ENCODE measurements at places on chromosomes 2 and 18.

DNA sequence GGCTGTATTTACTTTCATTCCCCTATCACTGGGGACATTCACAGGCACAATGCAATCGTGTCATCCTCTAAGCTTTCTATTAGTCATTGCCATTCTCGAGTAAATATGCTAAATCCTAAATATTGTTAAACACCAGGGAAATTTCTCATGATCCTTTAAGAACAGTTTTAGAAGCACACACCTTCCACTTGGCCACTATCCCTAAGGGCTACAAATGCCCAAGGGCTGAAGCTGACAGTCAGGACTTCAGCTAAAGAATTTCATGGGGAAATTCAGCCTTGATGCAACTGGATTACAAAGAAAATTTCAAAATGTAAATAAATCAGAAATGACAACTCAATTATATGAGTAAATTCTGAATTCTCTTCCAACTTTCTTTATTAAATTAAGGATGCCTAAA is 163.1 kb upstream of the PID1 start:
- DNase-seq, result no peak

- no peak for DNase-seq
Observed at GRCh38 chr2:33108483-33109443, 162.0 kb downstream of the LTBP1 start.

DNA sequence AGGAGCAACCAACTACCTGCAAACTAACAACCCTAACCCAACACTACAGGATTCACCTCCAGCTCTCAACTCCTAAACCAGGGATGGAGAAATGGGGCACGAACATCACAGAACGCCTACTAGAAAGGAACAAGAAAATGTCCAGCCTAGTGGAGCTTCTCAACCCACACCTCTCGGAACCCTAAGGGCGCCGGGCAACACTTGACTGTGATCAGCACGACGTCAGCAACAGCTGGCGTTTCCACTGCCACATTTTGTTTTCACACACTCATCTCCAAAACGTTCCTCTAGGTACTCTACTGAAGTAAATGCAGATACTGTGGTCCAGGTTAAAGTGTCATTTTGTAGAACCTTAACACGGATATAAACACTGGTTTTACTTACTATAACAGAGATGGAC is 4.2 kb downstream of the RNASEH1 start:
- no peak for DNase-seq

GRCh38 chr2:30717081-30717650 is 90.1 kb downstream of the CAPN13 start:
- DNase-seq, result no peak

DNA sequence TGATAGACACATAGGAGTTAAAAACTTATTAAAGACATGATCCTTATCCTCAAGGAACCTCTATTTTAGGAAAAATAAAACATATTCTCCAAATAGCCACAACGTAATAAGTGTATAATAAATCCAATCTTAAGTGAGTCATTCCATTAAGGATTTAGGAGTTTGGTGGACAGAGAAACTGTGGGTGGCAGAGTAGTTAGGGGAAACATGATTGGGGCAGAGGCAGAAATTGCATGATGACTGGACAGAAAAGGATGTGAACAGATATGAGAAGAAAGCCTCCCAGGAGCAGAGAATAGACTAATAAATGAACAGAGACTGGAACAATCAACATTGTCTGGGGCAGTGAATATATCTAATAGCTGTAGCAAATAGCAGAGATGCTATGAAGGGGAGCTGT is 48.1 kb upstream of the SIGLEC15 start:
- no peak for DNase-seq

- DNase-seq, result no peak
Observed at GRCh38 chr2:147294825-147295392, 549.9 kb upstream of the ACVR2A start.

- no peak for DNase-seq
Observed at GRCh38 chr2:28729698-28730097, 21.9 kb upstream of the PPP1CB start.

GRCh38 chr18:62368100-62368499 is 43.0 kb downstream of the TNFRSF11A start:
- no peak for DNase-seq

DNA sequence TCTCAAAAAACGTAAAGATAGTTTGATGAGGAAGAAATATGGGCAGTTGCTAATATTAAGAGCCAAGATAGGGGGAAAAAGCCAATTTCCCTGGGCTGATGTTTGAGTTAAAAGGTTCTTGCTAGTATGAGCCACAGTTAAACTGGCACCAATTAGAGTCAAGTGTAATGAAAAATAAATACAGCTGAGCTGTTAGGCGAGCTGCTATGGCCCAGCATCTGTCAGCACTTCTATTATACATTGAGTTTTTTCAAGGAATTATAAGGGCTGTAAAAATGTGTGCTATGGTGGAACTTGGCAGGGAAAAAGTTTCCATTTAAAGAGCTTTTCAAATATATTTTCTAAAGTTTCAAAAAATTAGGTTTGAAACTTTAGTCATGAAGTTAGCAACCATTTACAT is 279.6 kb downstream of the CYRIA start:
- no peak for DNase-seq

DNA sequence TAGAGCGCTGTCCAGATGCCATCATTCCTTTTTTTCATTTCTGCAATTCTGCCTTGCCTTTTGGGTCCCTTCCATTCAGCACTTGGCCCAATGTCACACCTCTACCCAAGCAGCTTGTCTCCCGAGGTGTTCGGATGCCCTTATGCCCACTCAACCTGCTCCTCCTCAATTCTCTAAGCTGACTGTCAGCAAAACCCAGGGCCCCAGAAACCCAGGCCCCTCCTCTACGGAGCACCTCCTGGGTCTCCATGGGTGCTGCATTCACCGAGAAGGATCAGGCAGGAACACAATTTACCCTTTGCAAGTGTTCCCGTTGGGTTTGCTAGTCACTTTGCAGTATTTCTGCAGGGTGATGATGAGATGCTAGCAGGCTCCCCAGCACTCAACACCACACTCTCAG is 86.7 kb upstream of the RAB6C start:
- no peak for DNase-seq

DNA sequence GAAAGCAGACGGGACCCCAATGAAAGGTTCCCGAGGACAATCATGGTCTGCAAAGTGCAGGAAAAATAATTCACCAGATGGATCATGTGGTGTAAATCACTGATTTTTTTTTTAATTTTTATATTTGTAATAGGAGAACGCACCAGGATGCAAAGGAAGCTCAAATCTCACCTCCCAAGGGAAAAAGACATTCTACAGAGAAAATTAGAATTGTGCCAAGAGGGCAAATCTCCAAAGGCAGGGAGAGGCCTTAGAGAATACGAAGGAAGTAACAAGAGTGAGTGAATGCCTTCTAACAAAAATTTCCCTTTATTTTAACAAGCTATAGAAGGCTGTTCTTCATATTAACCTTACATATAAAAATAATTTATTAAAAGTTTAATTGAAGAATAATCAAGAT is 90.9 kb downstream of the ANKRD44 start:
- no peak for DNase-seq

GRCh38 chr2:157264099-157264498 is 6.6 kb downstream of the GALNT5 start:
- no peak for DNase-seq

DNA sequence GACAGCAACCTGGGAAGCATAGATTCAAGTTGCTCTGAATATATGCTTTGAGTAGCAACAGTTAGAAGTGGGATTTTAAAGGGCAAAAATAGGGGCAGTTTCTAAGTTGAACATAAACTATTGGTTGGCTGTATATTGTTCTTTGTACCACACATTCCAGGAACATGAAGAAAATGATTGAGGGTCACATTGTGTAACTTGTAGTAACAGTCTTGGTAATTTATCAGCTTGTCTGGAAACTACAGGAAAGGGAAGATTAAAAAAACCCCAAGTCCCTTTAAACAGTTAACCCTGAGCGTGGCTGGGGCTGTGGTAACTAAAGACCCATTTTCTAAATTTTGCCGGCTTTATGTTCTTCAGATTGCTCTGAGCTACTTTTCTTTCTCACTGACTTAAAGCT is 7.4 kb downstream of the PLEKHB2 start:
- no peak for DNase-seq

DNA sequence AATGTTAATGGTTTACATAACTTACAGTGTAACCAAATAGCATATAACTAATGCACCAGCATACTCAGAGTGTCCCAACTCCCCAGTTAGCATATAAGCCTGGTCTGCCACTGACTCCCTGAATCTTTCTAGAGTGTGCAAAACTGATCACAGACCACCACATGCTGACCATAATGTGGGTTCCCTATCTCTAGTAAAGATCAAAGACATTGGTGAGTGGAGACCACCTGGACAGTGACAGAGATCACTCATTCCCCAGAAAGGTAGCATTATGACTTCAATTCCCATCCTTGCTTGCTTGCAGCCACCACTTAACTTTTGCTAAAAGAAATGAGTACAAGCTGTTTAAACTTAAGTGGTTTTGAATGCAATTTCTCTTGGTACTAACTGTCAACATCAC is 39.0 kb downstream of the KANSL1L start:
- DNase-seq, result no peak

DNA sequence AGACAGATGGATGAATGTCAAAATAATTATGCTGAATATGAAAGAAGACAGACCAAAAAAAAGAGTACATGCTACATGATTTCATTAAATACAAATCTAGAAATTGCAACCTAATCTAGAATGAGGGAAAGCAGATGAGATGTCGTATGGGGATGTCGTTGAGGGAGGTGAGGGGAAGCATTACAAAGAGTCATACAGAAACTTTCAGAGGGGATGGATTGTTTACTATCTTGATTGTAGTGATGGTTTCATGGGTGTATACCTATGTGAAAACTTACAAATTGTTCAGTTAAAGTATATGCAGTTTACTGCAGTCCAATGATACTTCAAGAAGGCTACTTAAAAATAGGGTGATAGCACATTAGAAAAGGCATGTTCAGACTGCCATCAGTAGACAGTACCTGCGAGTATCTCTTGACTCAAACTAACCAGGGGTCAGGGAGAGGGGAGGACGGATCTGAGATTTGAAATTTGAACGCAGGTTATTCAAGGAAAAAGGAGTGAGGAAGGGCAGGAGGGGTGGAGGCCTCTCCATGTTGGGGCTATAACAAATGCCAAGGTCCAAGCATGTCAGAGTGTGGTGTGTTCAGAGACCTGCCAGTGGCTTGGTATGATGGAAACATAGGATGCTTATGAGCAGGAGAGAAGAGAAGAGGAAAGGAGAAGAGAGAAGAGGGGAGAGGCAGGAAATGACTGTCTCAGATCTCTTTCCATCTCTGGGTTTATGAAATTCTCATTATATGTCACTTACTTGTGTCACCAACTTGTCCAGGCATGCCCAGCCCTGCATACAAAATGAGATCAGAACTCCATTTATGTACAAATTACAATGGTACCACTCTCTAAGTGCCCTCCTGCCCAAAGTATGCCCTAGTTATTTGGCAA is 257.3 kb upstream of the CXCR4 start:
- DNase-seq, result no peak

- DNase-seq, result no peak
Observed at GRCh38 chr2:188187726-188188125, 103.9 kb upstream of the GULP1 start.

GRCh38 chr2:231640641-231641111 is 48.0 kb downstream of the TEX44 start:
- no peak for DNase-seq

GRCh38 chr2:114797942-114798341 is 355.5 kb downstream of the DPP10 start:
- no peak for DNase-seq

- no peak for DNase-seq
Observed at GRCh38 chr2:55887901-55888624, 35.5 kb downstream of the EFEMP1 start.

DNA sequence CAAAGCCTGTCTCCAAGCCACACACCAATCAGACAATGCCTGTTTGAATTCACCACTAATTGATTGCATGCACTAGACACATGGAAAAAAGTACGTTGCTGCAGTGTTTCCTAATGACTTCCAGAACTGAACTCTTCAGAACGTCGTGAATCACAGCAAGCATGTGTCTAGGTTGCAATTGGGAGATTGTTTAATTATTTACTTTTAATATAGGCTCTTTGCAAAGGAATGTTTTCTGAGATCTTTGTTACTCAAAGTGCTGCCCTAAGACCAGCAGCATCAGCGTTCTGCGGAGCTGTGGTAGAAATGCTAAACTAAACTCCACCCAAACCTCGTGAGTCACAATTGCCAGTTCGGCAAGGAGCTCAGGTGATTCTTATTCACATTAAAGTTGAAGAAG is 52.7 kb upstream of the CCDC68 start:
- no peak for DNase-seq

- DNase-seq, result no peak
Observed at GRCh38 chr2:238907717-238908173, 59.9 kb downstream of the TWIST2 start.

- no peak for DNase-seq
Observed at GRCh38 chr18:25557011-25557410, 205.0 kb upstream of the ZNF521 start.

DNA sequence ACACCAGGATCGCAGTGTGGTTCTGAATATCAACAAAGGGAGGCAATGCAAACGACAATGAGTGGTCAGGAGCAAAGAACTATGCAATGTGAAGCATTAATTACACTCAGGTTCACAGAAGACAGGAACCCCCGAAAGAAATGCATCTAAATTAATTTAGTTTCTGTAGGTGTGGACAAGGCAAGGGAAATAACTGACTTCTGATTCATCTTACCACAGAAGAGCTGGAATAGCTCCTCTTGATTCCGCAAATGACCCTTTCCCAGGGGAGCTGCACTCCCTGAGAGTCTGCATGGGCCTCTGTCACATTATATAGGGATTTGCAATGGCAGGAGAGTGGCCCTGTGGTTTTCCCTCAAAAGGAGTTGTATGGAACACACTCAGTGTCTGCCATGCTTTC is 263.9 kb upstream of the APCDD1 start:
- DNase-seq, result no peak

DNA sequence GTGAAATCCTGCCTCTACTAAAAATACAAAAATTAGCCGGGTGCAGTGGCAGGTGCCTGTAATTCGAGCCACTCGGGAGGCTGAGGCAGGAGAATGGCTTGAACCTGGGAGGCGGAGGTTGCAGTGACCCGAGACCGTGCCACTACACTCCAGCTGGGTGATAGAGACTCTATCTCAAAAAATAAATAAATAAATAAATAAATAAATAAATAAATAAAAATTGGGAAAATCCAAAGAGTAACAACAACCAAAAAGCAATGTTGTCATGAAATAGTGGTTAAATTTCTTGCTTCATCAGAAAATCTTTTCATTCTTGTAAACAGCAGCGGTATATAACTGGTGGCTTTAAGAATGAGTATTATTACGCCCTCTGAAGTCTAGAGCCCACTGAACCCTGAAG is 54.4 kb downstream of the HEATR5B start:
- no peak for DNase-seq

DNA sequence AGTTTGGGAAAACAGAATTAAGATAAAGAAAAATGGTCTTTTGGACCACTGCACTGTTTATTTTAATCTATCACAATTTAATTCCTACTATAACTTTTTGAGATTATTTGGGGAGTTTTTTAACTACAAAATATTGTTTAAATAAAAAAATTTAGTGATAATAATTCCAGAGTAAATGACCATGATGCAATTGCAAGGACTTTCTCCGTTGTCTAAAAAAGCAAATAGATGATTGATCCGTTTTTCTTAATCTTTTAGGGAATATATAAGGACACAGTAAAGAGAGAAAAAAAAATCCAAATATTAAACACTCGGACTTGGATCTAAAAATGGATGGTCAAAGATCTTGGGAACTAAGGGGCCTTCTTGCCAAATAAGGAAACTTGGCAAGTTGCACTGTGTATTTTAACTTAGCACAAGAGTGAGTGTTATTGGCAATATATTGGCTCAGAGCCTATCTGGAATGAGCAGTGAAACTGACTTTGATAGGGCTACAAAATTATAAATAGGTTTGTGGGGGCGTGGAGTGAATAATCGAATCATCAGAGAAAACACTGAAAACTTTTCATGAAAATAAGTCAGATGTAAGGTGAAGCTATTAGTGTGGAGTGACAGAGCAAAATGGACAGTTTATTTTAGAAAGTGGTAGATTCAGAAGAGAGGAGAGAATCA is 2.0 kb downstream of the MAP3K20 start:
- no peak for DNase-seq

All from stimulated activated CD8-positive, alpha-beta memory T cell treated with anti-CD3 and anti-CD28 coated beads, Interleukin-4, amount 100 ng/mL, for 1 hour (primary cell).